Activated CD4-positive, alpha-beta T cell treated with anti-CD3 and anti-CD28 coated beads, Interleukin-2, amount 10 ng/mL, durations not matched to agents 24 days and 14 days (primary cell): ENCODE measurements at places on chromosomes 16 and 17. TPM values are rescaled to one million over a fixed set of nuclear protein-coding genes. Genes with fewer than 3 reads are reported as not detected.

Gene EVPLL
- total RNA-seq, result not detected in 2 replicates

Gene WSCD1
- total RNA-seq, result not detected in 2 replicates

Gene PFN1
- 1,471 and 1,473 TPM in 2 replicates for total RNA-seq

Gene CCL17
- 0.66 TPM in 1 of 2 replicates, not detected in the other for total RNA-seq

Gene KRTAP1-5
- total RNA-seq, result not detected in 2 replicates

Gene ADORA2B
- total RNA-seq, result 1.9 and 3.1 TPM in 2 replicates

Gene ALOXE3
- total RNA-seq, result not detected in 2 replicates

Gene CHTF18
- 141 and 147 TPM in 2 replicates for total RNA-seq

Gene VEZF1
- 35.4 and 37.3 TPM in 2 replicates for total RNA-seq

Gene CMTM2
- 0.51 and 0.95 TPM in 2 replicates for total RNA-seq

Gene LCMT1
- total RNA-seq, result 32.8 and 38.7 TPM in 2 replicates

Gene RNFT1
- 33.9 and 34.3 TPM in 2 replicates for total RNA-seq

Gene MEOX1
- total RNA-seq, result 0.21 and 0.50 TPM in 2 replicates

Gene CCL16
- total RNA-seq, result not detected in 2 replicates

Gene PPM1E
- total RNA-seq, result 0.05 TPM in 1 of 2 replicates, not detected in the other

Gene SP2
- total RNA-seq, result 18.3 and 21.7 TPM in 2 replicates

Gene CDH16
- not detected in 2 replicates for total RNA-seq

Gene RNF213
- 238 and 264 TPM in 2 replicates for total RNA-seq

Gene KRT33B
- not detected in 2 replicates for total RNA-seq

Gene PRR35
- not detected in 2 replicates for total RNA-seq

Gene OR4D2
- total RNA-seq, result not detected in 2 replicates

Gene FBXL16
- total RNA-seq, result 6.4 and 6.8 TPM in 2 replicates

Gene KCTD19
- 1.0 and 1.3 TPM in 2 replicates for total RNA-seq

Gene KAT7
- 67.2 and 75.2 TPM in 2 replicates for total RNA-seq

Gene LDHD
- total RNA-seq, result 0.09 and 0.24 TPM in 2 replicates

Gene KRT32
- not detected in 2 replicates for total RNA-seq

Gene RNF112
- total RNA-seq, result 0.40 TPM in 1 of 2 replicates, not detected in the other

Gene ZNF469
- 0.57 and 0.63 TPM in 2 replicates for total RNA-seq

Gene RTN4RL1
- total RNA-seq, result 1.1 and 1.2 TPM in 2 replicates

Gene TNFRSF17
- not detected in 2 replicates for total RNA-seq

Gene RHBDL1
- 1.1 and 1.2 TPM in 2 replicates for total RNA-seq

Gene KRT36
- total RNA-seq, result not detected in 2 replicates

Gene KRT39
- not detected in 2 replicates for total RNA-seq

Gene SHBG
- not detected in 2 replicates for total RNA-seq

Gene TBX6
- total RNA-seq, result 2.1 TPM in 2 replicates

Gene DRC7
- total RNA-seq, result 0.09 TPM in 1 of 2 replicates, not detected in the other

Gene CARD14
- total RNA-seq, result not detected in 2 replicates

Gene TBC1D3D
- total RNA-seq, result 1.4 TPM in 1 of 2 replicates, not detected in the other

Gene KRT27
- total RNA-seq, result not detected in 2 replicates

Gene IL34
- 0.30 TPM in 1 of 2 replicates, not detected in the other for total RNA-seq

Gene PROCA1
- 6.0 TPM in 2 replicates for total RNA-seq

Gene ABCC12
- not detected in 2 replicates for total RNA-seq

Gene TBX21
- total RNA-seq, result 63.0 and 66.4 TPM in 2 replicates

Gene ATP2A3
- total RNA-seq, result 107 and 110 TPM in 2 replicates

Gene UNC13D
- 158 and 161 TPM in 2 replicates for total RNA-seq

Gene DNAH3
- 0.02 TPM in 1 of 2 replicates, not detected in the other for total RNA-seq

Gene NPIPB9
- total RNA-seq, result 3.1 and 3.6 TPM in 2 replicates

Gene SLC38A8
- total RNA-seq, result not detected in 2 replicates

Gene ERCC4
- total RNA-seq, result 14.5 and 18.4 TPM in 2 replicates

Gene CCDC182
- not detected in 2 replicates for total RNA-seq

Gene AANAT
- total RNA-seq, result not detected in 2 replicates

Gene CASKIN2
- total RNA-seq, result 1.4 and 1.6 TPM in 2 replicates

Gene TOP2A
- total RNA-seq, result 189 and 194 TPM in 2 replicates

Gene ACSM2A
- 0.17 TPM in 1 of 2 replicates, not detected in the other for total RNA-seq

Gene MAP2K6
- 1.4 and 1.8 TPM in 2 replicates for total RNA-seq

Gene KRT20
- not detected in 2 replicates for total RNA-seq

Gene MAPT
- total RNA-seq, result 0.37 and 0.47 TPM in 2 replicates

Gene TSPOAP1
- 22.6 and 23.6 TPM in 2 replicates for total RNA-seq
